Activated CD8-positive, alpha-beta memory T cell treated with anti-CD3 and anti-CD28 coated beads for 4 hours (primary cell): ENCODE measurements at places on chromosomes 1 and 21.

DNA sequence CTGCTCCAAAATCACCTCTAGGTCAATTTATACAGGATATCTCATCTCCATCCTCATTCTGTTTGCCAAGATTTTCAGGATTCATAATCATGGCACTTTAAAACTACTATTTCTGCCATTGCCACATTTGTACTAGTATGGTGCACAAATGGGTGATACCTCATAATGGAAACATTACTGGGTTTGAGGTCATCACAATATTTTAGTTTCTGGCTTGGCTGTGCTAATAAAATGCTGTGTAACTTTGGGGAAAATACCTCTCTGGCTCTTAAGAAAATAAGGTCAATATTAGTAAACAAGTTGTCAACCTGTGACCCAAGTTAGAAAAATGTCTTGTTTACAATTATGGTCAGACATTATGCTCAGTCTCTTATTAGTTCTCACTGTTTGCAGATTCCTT is 4.7 kb upstream of the SLAMF7 start:
- DNase-seq: no peak

DNA sequence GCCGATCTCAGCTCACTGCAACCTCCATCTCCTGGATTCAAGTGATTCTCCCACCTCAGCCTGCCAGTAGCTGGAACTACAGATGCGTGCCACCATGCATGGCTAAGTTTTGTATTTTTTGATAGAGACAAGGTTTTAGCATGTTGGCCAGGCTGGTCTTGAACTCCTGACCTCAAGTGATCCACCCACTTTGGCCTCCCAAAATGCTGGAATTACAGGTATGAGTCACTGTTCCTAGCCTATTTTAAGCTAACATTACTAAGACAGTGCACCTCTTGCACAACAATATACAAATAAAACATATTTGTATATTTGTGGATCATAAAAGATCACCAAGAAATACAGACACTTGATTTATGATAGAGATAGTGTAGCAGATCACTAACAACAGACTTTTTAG is 139.1 kb downstream of the DUSP10 start:
- no peak for DNase-seq

DNA sequence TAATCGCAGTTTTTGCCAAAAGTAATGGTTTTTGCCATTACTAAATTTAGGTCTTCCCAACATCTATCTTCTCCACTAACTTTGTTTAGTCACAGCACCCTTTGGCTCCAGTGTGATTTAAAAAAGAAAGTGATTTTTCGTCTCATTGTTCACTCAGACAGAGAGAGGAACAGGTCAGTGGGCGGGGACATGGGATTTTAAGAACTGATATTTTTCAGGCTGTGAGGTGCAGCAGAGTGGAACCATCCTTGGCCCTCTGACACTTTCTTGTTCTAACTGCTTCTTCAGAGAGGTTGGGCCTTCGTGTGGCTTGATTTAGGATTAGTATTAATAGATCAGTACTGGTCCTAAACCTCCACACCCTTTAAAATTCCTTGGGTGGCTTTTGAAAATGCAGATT is 38.8 kb downstream of the CASQ2 start:
- no peak for DNase-seq

DNA sequence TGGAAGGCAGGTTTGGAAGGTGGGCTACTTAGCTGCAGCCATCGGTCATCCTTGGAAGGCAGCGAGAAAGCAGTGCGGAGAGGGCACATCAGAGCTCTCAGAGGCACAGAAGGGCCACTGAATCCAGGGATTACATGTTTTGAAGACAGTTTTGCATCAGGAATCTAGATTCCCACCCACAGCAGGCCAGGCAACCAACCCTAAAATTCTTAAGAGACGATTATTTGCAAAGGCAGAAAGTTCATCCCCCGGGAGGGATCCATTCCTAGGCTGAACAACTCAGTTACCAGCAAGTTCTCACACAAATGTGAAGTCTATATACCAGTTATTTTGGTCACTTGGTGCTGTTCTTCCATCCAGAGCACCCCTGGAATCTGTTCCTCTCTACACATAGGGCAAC is 457.3 kb upstream of the VAMP3 start:
- no peak for DNase-seq

DNA sequence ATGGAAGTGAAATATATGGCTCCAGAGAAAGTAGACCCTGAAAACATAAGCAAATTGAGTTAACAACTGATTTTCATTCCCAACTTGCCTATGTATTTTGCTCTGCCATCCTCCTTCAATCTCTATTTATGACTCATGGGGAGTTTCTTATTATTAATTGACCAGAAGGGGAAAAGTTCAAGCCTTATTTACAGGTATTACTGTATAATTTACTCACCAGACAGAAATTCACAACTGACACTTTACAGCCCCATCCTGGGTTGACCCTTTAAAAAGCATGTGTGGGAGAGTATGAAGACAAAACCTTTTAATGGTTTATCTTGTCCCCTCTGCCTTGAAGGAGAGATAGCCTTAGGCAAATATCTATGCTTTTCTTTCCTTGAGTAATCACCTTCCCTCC is 39.8 kb upstream of the C1orf53 start:
- no peak for DNase-seq

DNA sequence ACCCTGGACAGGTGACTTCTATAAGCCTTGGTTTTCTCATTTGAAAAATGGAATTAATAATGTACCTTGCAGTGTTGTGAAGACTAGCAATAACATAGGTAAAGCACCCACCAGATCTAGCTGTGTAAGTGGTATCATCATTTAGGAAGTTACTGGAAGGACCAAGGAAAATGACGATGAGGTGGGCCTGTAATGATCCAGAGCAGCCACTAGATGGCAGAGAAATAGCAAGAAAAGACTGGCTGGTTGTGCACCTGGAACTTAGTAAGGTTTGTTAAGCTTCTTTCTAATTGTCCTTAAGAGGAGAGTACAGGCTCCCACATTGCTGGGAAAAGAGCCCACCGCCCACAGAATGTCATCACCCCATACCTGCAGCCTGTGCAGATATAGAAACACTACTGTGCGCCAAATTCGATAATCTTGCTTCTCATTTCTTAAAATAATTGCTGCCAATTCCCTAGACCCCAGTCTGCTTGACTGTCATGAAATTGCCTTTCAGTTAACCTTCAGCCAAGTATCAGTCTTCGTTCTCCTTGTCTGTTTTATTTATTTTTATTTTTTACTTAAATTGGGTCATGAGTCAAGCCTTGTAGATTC is 37.2 kb downstream of the WNT4 start:
- DNase-seq: peak; percentile 13

- no peak for DNase-seq
Observed at GRCh38 chr1:228989176-228989575, 253.9 kb downstream of the RHOU start.

DNA sequence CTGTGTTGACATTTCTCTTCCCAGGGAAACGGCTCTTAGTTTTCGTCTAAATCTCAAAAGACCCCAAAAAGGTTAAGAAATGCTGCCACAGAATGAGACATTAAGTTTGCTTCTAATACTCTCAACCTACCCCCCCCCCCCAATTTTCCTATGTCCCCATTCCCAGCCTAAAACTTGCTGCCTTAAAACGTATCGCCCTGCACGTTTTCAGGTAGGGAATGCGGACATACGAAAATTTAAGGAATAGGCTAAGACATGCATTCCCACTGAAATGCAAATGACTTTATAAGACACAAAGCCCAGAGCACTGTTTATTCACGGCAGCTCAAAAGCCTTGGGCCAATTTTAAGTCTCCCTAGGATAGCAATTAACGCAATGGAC is 45.4 kb downstream of the GFI1 start:
- DNase-seq: no peak

DNA sequence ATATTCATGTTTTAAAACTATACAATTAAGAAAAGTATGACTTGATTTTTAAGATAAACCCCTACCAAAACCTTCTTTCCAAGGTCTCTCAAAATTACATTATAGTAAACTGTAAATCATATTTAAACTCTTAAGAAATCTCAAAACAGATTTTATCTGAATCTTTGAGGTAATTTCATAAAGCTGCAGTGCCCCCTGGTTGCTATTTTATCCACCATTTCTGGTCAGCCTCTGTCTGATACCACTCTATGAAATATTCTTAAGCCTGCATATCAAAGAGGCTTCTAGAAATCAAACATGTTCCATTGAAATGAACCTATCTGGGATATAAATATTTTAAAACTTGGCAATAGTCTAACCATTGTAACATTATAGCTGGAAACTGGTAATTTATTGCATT is 317.3 kb downstream of the COL11A1 start:
- no peak for DNase-seq

GRCh38 chr1:32920833-32921232 is 19.6 kb upstream of the TMEM54 start:
- no peak for DNase-seq

GRCh38 chr1:4216231-4216630 is 316.2 kb upstream of the C1orf174 start:
- no peak for DNase-seq

DNA sequence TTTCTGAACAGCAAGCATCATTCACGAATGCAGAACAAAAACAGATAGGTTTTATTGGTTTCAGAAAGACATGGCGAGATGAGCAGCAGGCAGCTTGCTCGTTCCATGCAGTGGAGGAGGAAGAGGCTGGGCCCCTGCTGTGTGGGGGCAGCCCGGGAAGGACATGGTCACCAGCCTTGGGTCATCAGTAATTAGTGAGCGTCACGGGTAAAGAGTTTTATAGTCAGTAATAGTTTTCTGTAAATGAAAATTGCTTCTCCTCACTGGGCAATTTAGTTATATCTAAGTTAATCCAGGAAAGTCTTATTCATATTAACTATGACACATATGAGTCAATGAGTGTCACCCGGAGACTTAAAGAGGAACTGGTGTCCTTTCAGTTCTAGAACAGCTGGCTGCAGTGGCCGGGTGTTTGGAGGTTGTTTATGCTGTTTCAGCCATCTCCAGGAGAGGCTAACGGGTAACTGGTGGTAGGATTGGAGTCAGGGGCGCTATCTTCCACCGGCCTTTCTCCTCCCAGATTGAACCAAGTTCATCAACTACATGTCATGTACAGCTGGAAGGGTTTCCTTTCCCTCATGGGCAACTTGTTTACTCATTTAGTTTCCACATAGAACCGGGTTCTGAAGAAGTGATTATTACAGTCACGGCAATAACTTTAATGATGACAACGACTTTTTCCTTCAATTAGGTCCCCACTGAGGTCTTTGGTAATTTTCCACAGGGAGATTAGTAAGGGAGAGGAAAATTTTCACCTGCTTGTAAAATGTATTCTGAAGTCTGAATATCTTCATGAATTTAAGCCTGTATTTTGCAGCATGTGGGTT is 34.6 kb upstream of the SLC45A1 start:
- no peak for DNase-seq

- DNase-seq: no peak
Observed at GRCh38 chr1:81432654-81433109, 368.1 kb upstream of the ADGRL2 start.

DNA sequence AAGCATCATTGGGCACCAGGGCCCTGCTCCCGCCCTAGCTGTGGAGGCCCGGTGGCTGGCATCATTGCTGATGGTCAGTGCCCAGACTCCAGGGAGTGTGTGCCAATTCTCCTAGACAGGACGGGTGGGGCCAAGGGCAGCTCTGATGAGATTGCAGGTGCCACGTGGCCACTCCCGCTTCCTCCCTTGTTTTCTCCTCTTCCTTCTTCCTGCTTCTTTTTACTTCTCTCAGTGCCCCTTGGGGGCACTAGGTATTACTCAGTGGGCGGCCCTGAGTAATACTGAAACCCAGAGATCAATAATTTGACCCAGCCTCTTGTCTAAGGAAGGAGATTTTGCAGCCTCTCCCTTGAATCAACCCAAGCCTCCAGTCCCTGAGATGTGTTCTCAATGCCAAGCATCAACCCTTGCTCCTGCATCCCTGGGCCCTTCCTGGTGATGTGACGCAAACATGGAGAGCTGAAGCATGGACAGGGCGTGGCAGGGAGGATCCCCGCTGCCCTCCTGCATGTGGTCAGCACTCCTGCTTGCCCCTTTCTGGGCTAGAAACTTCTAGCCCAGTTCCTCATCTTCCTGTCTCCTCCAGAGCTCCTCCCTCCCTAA is 32.4 kb downstream of the CDK18 start:
- DNase-seq: no peak

DNA sequence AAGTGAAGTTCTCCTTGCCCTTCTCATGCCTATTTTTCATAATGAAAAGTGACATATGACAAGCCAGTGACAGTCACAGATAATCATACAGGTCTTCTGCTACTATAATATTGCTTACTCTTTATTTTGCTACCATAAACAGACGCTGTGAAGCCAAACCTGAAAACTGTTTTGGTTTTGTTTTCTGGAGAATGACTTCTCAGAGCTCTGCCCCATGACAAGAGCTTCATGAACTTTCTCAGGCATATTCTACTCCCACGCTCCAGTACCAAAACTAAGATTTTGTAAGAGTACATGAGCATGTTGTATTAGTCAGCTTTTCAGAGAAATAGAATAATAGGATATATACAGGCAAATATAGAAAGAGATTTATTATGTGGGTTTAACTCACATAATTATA is 64.3 kb upstream of the VTCN1 start:
- no peak for DNase-seq

GRCh38 chr1:220803401-220804201 is 16.9 kb downstream of the MTARC1 start:
- DNase-seq: no peak

- no peak for DNase-seq
Observed at GRCh38 chr1:154353460-154353904, 28.2 kb downstream of the ATP8B2 start.

- DNase-seq: no peak
Observed at GRCh38 chr1:25683731-25684130, 67.1 kb downstream of the MAN1C1 start.

DNA sequence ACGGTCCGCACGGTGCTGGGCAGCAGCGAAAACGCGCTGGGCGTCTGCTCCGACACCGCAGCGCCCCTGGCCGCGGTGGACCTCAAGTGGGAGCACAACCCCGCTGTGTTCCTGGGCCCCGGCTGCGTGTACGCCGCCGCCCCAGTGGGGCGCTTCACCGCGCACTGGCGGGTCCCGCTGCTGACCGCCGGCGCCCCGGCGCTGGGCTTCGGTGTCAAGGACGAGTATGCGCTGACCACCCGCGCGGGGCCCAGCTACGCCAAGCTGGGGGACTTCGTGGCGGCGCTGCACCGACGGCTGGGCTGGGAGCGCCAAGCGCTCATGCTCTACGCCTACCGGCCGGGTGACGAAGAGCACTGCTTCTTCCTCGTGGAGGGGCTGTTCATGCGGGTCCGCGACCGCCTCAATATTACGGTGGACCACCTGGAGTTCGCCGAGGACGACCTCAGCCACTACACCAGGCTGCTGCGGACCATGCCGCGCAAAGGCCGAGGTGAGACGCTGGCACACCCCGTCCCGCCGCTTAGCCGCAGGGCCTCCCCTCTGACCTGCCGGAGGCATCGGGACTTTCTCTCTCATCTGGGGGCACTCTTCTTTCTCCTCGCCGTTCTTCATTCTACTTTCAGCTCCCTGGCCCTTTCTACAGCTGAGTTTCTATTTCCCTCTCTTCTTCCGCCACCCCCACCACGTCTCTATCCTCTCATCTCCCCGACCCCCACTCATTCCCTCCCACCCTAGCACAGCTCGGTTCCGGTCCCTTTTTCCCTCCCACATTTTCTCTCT is 1.0 kb downstream of the NPR1 start:
- DNase-seq: no peak

GRCh38 chr1:179818260-179818659 is 59.3 kb downstream of the TOR1AIP2 start:
- no peak for DNase-seq

DNA sequence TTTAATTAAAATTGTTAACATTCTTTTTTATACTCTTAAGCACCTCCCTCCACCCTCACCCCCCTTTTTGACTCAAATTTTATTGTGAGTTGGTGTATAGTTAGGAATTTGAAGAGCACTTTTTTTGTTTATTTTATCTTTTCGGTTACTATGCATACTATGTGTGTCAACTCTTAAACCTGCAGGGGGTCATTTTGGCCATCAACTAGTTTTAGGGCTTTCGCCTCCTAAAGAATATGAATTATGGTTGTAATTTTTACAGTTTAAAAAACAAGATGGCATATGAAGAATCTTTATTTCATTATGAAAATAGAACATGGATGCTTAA is 9.7 kb downstream of the BACH1 start:
- no peak for DNase-seq
